Activated CD4-positive, alpha-beta T cell treated with anti-CD3 and anti-CD28 coated beads for 4 hours (primary cell): ENCODE measurements at places on chromosomes 13 and 19.

DNA sequence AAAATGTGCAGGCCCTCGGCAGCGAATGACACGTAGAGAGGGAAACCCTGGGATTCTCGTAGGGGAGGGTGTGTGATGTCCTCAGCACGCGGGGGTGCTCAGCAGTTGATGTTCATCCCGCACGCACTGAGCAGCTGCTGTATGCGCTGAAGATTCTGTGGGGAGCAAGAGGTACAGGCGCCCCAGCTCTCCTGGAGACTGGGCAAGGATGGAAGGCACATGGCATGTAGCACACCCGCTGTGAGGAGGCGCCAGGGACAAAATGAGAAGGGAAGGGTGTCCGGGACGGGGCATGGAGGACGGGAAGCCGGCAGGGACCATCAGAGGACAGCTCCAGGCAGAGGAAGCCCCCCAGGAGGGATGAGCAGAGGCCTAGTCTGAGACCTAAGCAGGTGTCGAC lies 15.4 kb downstream of the ATP11A start:
- no peak for DNase-seq

GRCh38 chr19:45643024-45643926 lies 4.1 kb upstream of the EML2 start:
- DNase-seq = peak; percentile 95

GRCh38 chr13:40127925-40128324 lies 472.5 kb downstream of the COG6 start:
- no peak for DNase-seq

DNA sequence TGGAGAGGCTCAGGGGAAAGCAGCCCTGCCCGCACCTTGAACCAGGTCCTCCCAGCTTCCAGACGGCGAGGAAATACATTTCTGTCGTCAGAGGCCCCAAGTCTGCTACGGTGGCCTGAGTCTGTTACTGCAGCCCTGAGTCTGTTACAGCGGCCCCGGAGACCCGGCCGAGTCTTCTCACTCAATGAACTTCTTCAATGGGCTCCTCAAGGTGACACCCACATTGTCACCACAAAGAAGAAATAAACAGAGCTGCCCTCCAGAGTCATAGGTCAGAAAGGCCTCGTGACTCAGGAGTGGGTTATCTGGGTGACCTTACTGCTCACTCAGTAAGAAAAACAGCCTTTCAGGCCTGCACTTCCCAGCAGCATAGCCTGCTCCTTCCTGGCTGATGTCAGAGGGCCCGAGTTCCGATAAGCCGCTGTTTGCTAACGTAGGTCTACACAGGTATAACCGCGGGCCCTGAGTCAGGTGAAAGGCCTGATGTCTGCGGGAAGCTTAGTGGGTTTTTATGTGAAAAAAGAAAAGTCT lies 66.9 kb upstream of the TM9SF2 start:
- DNase-seq = peak; percentile 83

DNA sequence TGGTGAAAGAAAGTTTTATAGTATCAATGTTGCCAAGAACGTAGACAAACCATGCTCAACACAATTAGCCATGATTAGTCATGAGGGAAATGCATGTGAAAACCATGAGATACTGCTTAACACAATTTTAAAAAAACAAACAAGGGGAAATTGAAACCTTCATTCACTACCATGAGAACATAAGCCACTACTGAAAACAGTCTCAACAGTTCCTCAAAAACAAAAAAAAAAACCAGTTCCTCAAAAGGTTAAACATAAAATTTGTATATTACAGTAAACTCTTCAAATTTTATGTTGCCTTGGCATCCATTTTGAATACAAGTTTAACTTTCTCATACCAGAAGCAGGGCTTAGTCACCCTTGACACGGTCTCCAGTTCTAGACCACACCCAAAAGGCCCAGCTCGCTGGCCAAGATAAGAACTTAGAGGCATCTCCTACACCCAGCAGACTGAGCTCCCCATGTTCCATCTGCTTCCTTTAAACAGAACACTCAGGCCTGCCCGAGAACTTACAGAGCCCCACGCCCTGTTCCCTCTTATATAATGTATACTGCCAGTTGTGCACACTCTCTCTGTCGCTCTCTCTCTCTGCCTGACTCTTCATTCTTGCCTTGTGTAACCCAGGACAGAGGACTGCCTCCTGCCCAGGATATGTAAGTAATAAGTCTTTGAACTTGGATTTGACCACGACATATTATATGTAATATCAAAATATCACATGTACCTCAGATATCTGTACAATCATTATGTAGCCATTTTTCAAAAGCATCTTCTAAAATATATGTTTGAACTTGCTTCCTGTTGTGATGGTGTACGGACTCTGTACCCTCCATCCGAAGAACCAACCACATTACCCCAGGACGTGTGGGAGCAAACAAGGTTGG lies 67.4 kb downstream of the STK24 start:
- peak; percentile 44 for DNase-seq

GRCh38 chr19:30857966-30858490 lies 485.8 kb downstream of the ZNF536 start:
- no peak for DNase-seq

GRCh38 chr13:34347784-34348573 lies 530.0 kb downstream of the RFC3 start:
- DNase-seq = no peak

GRCh38 chr19:52716522-52716921 lies 18.3 kb downstream of the ZNF611 start:
- no peak for DNase-seq
